Spinal cord (tissue), 10 donors: ENCODE measurements at places on chromosomes 7 and 10. TPM values are rescaled to one million over a fixed set of nuclear protein-coding genes. Genes with fewer than 3 reads are reported as not detected.
A peak's percentile ranks its signal among the peaks of the same experiment; 100 is the strongest.

- H3K27me3 ChIP-seq, result no peaks in the 10 kb centered on the region
- no peaks in the 10 kb centered on the region for H3K36me3 ChIP-seq
- H3K27ac ChIP-seq, result no peak overlapping the region
- peaks cover 14% of the 10 kb centered on the region for H3K4me1 ChIP-seq
- H3K4me3 ChIP-seq, result no peak overlapping the region
- no peak for DNase-seq
These were observed 235.6 kb downstream of the MGMT start for GRCh38 chr10:129702605-129703004.

- H3K4me1 ChIP-seq, result no peaks in the 10 kb centered on the region
- H3K4me3 ChIP-seq, result no peak overlapping the region
- no peak overlapping the region for H3K27ac ChIP-seq
These were observed 727.9 kb upstream of the KCND2 start for GRCh38 chr7:119545118-119545517.

DNA sequence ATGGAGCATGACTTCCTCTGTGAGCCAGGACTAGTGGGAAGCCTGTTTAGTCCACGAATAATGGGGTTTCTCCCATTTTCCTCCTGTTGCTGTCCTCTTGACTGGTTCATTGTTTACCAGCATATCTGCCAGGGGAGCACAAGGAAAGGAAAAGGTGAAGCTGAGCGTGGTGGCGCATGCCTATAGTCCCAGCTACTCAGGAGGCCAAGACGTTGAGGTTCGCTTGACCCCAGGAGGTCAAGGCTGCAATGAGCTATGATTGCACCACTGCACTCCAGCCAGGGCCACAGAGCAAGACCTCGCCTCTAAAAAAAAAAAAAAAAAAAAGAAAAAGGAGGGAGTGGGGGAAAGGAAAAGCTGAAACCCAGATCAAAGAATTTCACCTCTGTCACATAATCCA lies 5.8 kb upstream of the IL2RA start:
- DNase-seq, result no peak
- H3K27me3 ChIP-seq, result no peaks in the 10 kb centered on the region
- H3K4me1 ChIP-seq, result no peaks in the 10 kb centered on the region

- H3K27me3 ChIP-seq, result no peaks in the 10 kb centered on the region
- H3K36me3 ChIP-seq, result no peaks in the 10 kb centered on the region
- no peaks in the 10 kb centered on the region for H3K4me1 ChIP-seq
- no peak overlapping the region for H3K4me3 ChIP-seq
These were observed 45.5 kb upstream of the TARP start for GRCh38 chr7:38318803-38319416.

The SLC13A4 gene
- total RNA-seq, result 50.2 TPM

DNA sequence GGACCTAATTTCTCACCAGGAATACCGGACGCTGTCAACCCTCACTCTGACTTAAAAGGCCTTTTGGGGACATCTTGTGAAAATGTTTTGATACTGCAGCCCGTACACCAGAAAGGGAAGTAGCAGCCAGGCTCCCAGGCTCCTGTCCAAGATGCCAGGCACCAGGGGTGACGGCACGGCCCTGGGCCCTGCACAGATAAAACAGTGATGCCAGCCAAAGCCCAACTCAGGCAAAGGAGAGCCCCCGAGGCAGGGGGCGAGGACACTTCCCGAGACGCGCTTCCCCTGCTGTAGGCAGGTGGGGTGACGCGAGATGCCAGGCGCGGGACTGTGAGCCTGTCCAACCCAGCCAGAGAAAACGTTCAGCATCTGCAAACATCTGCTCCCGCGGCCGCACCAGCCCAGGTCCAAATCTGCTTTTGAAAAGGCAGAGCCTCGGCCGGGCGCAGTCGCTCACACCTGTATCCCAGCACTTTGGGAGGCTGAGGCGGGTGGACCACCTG lies 15.7 kb downstream of the ZFAND2A start:
- no peak overlapping the region for H3K27ac ChIP-seq
- H3K4me3 ChIP-seq, result no peak overlapping the region
- DNase-seq, result peak; percentile 62
- H3K4me1 ChIP-seq, result peaks cover 5% of the 10 kb centered on the region
